ENCODE measurements at places on chromosomes 12 and 14.

- DNase-seq, result no peak
These were observed 361.3 kb upstream of the TMTC1 start for GRCh38 chr12:30144777-30145683.

- DNase-seq, result no peak
These were observed 552.3 kb downstream of the SLC16A7 start for GRCh38 chr12:60148109-60148508.

GRCh38 chr12:65845751-65846537 is 21.7 kb downstream of the HMGA2 start:
- no peak for DNase-seq

- no peak for DNase-seq
These were observed 16.4 kb downstream of the RAB21 start for GRCh38 chr12:71771069-71771468.

DNA sequence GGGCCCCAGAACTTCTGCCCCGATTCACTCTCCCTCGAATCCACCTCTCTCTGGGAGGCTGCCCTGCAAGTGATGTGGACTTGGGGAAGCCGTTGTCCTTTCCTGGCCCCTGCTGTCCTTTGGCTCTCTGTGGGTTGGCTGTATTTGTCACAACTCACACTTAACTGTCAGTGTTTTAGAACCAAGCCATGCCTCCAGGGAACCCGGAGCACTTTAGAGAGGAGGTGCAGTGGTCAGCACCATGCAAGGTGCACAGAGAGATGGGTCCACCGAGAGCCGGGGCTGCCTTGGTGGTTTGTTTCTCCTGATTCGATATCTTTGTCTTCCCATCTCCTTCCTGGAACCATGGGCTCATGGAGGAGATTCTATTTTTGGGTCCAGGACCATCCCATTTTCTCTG is 129.5 kb upstream of the RTL1 start:
- DNase-seq, result no peak

- DNase-seq, result no peak
These were observed 68.8 kb downstream of the RPL10L start for GRCh38 chr14:46582826-46583225.

DNA sequence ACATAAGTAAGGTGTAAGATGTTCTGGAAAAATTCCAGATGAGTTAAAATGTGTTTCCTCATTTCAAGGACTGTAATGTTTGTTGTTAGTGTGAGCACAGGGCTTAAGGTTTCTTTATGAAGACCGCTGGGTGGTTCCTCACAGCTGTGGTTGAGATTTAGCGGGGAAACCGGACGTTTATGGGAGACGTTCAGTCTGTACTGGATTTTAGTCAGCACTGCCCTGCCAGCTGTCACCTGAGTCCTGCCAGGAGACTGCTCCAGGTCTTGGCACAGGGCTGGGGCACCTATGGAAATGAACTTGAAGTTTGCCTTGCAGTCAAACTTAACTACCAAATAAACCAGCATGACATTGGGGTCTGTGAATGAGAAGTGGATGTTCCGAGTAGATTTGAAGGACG is 555.2 kb downstream of the DIO2 start:
- no peak for DNase-seq

- no peak for DNase-seq
These were observed 212.0 kb downstream of the PTPRO start for GRCh38 chr12:15534322-15534721.

GRCh38 chr12:26868447-26869103 is 35.6 kb upstream of the ITPR2 start:
- DNase-seq, result no peak

- DNase-seq, result no peak
These were observed 615 bp downstream of the CDKN1B start for GRCh38 chr12:12717586-12718380.

DNA sequence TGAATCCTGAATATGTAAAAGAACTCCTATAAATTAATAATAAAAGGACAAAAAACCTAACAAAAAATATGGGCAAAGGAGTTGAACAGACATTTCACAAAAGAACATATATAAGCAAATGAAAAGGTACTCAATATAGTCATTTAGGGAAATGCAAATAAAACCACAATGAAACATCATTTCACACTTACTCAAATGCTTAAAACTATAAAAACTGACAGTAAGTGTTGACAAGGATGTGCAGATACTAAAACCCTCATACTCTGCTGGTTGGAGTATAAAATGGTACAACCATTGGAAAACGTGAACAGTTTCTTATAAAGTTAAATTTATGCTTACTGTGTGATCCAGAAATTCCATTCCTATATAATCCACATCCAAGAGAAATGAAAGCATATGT is 247.1 kb downstream of the GXYLT1 start:
- no peak for DNase-seq

- no peak for DNase-seq
These were observed 172.9 kb upstream of the LRIG3 start for GRCh38 chr12:59093073-59093772.

DNA sequence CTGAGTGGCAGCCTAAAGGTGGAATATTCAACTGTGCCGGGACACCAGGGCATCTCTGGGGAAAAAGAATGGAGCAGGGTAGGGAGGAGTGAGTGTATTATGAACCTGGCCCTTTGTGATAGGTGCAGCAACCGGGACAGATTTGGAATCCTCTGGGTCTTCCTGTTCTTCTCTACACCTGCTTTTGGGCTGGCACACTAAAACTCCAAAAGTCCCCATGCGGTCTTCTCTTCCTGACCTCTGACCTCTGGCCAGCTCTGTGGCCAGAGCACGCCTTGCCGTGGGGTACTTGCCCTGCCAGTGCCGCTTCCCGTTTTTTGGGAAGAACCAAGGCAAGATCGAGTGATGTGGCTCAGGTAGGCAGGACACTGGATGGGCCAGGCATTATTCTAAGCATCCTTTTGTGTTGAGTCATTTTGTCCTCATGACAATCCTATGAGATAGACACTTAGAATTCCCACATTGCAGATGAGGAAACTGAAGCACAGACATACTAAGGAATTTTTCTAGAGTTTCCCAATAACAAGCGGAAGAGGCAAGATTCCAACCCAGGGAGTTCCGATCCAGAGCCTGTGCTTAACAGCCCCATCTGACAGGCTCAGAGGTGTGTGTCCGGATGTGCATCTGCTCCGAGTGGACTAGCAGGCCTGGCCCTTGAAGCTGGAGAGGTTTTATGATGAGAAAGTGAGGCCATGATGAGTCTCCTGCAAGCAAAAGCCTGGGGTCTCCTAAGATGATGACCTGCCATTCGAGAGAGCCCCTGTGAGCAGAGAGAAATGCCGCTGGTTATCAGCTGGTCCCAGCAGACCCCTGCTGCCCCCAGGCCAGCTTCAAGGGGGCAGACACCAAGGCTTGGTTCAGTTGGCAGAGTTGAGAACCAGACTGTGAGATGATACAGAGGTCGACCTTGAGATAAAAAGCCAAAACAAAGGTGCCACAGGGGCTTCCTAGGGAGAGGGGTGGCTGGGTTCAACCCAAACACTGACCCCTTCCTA is 67.9 kb upstream of the ESRRB start:
- no peak for DNase-seq

DNA sequence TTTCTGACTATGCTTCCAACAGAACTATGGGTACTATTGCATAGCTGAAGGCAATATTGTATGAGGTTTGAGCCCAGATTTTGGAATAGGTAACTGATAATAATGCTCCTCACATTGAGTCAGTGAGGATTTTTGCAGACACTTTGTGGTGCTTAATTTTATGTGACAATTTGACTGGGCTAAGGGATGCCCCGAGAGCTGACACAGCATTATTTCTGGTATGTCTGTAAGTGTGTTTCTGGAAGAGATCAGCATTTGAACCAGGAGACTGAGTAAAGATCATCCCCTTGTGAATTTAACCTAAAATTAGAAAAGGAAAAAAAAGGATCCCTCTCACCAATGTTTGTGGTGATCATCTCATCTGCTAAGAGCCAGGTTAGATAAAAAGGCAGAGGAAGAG is 404.9 kb downstream of the AEBP2 start:
- no peak for DNase-seq

DNA sequence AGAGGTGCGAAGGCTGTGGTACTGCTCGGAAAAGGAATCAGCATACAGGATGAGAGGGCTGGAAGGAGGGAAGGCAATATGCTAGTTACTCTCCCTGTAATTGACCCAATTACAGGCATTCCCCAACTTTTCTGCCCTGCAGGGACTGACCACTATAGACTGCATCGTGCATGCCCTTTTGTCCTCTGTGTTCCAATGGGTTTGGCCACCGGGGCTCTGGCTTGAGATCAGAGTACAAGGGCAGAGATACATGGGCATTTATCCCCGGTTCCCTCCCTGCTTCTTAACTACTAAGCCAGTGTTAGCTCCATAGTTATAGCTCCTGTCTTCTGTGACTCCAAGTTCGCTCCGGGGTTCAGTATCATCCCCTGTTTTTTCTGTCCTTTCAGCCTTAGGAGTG is 59.7 kb downstream of the GTF2A1 start:
- no peak for DNase-seq

DNA sequence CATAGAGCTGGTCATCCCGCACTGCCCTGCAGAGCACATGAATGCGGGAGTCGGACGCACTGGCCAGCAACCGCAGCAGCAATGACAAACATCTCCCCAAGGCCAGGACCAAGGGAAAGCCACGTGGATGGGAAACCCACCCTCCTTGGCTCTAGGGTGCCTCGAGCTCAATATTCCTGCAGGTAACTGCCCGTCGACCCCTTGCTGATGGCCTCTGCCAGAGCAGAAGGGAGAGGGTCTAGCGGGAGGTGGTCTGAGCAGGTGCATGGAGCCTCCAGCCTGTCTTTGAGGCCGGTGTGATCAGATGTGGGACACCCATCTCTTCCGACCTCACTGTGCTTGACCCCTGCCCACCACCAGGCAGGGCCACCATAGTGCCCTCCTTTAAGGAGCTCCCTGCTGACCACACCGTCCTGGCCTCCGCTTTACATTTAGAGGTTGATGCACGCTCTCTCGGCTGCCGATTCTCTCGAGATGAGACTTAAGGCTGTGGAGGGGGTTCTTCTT is 89.7 kb downstream of the PIWIL1 start:
- DNase-seq, result no peak

DNA sequence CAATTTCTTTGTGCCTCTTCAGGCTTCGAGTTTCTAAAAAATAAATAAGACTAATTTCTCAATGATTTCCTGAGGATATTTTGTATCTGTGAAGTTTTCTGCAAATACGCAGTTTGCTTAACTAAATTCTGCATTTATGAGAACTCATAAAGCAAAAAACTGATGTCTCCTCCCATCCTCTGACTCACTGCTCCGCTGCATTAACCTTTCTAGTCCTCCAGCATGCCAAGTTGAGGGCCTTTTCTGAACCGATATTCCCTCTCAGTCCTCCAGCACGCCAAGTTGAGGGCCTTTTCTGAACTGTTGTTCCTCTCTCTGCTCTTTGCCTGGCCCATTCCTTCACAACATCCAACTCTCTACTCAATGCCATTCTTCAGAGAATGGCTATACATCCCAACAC is 3.2 kb downstream of the IPO8 start:
- DNase-seq, result no peak

- no peak for DNase-seq
These were observed 10.8 kb downstream of the DLK1 start for GRCh38 chr14:100737526-100737925.

DNA sequence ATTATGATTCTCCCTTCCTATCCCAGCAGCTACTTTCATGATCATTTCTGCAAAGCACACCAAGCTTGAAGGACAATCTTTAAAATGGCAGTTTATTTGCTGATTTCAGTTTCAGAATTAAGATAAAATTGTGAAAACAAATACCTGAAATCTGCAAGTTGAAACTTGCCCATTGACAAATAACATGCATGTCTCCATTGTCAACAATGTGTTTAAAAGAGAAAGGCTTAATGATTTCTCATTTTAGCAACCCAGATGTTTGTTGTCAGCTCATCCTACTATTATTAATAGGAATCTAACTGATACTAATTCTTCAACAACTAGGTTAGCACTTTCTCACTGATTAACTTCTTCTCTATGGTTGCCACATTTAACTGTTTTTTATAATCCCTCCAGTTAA is 474.6 kb downstream of the PRKD1 start:
- DNase-seq, result no peak

DNA sequence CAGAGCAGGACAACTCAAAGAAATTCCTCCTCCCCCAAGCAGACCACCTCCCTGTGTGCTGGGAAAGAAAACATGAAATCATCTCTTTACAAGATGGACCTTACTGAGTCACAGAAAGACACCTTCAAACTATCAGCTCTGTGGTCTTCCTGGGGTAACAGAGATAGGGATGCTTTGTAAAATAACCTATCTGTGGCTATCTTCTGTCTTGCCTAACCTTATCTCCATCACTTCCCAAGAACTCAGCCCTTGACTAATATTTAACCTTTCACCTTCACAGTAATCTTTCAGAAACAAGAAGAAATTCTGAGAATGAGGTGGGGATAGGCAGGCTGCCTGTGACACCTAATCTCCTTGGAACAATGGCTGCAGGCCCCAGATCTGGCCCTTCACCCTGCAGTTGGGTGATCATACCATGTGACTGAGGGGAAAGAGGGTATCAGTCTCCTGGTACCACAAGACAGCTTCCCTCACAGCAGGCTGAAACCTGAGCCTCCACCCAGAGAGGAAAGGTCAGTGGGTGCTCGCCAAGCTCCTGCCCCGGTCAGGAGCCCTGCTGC is 27.4 kb upstream of the CEBPE start:
- DNase-seq, result no peak

GRCh38 chr14:27079716-27080115 is 481.9 kb upstream of the NOVA1 start:
- no peak for DNase-seq

DNA sequence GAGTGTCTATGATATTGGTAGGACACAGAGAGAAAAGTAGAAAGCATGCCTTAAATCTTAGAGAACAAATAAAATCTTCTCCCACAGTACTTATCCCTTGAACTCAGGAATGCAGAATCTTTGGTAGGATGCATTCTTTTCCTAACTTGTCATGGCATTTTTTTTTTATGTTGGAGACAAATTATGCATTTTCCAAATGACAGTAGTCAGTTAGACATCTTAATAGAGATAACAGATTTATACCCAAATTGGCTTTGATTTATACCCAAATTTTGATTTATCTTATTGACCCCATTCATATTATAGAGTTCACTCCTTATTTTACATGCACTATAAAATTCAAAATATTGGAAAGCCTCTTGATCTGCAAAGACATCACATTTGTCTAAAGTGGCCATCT is 132.9 kb downstream of the CNTN1 start:
- no peak for DNase-seq

DNA sequence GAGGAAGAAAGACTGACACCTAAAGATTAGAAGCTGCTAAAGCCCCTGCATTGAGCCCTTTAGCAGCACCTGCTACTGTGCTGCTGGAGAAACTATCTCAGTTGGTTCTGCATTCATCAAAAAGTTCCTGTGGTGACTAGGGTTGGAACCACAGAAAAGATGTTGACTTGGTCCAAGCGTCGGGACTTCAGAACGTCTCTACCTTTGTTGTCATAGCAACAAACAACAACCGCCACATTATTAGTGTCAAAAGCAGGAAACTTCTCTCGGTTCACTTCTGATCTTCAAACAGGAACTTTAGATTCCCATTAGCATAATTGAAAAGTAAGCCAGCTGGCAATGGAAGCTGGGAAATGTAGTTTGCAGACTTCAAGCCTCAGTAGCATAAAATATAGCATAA is 368.0 kb downstream of the SEC23A start:
- no peak for DNase-seq

- no peak for DNase-seq
These were observed 52.5 kb downstream of the MRPL42 start for GRCh38 chr12:93519859-93520258.

GRCh38 chr12:42683933-42684801 is 94.6 kb upstream of the PRICKLE1 start:
- DNase-seq, result no peak

GRCh38 chr14:49294621-49295148 is 291.5 kb downstream of the RPS29 start:
- DNase-seq, result no peak
